Renal pelvis (tissue), 12 donors: ENCODE measurements at places on chromosomes 6 and 20. TPM values are rescaled to one million over a fixed set of nuclear protein-coding genes. Genes with fewer than 3 reads are reported as not detected.
A peak's percentile ranks its signal among the peaks of the same experiment; 100 is the strongest.

GRCh38 chr6:42569102-42570028 is 5.5 kb downstream of the UBR2 start:
- no peak for DNase-seq

- DNase-seq = no peak
These were observed 301.8 kb downstream of the TBC1D7 start for GRCh38 chr6:13026557-13026956.

C6orf89 gene
- 46.4 TPM for polyA plus RNA-seq

HRH3 gene
- polyA plus RNA-seq = 0.11 TPM

DNA sequence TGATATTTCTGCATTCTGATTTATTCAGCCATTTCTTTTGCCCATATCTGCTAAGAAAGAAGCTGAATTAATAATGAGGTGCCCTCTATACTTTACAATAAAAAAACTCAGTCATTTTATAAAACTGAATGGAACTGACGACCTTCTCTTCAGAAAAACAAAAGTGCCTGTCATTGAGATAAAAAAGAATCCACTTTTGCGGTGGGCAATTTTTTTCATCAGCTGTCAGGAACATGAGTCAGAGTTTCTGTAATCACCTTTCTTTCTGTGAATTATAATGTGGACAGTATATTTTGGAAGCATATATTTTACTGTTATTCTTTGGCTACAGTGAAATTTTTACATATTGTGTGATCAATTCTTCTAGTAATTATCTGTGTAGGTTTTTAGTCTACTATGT is 33.4 kb downstream of the IL20RA start:
- DNase-seq = no peak

- no peak for DNase-seq
These were observed 301.4 kb downstream of the LAMA2 start for GRCh38 chr6:129184324-129184723.

LINC00237 gene
- polyA plus RNA-seq = not detected

DNA sequence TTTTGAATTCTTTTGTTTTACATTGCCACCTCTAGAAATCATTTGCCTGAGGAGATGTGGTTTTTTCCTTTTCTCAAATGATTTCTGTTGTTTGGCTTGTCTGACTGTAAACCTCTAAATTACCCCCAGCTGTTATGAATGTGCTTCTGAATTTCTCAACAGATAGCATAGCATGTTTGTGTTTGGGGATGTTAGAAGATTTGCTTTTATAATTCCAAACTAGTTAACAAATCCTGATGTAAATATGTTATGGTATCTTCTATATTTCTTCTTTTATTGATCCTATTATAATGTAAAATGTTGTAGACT is 31.6 kb upstream of the EZR start:
- DNase-seq = no peak

DNA sequence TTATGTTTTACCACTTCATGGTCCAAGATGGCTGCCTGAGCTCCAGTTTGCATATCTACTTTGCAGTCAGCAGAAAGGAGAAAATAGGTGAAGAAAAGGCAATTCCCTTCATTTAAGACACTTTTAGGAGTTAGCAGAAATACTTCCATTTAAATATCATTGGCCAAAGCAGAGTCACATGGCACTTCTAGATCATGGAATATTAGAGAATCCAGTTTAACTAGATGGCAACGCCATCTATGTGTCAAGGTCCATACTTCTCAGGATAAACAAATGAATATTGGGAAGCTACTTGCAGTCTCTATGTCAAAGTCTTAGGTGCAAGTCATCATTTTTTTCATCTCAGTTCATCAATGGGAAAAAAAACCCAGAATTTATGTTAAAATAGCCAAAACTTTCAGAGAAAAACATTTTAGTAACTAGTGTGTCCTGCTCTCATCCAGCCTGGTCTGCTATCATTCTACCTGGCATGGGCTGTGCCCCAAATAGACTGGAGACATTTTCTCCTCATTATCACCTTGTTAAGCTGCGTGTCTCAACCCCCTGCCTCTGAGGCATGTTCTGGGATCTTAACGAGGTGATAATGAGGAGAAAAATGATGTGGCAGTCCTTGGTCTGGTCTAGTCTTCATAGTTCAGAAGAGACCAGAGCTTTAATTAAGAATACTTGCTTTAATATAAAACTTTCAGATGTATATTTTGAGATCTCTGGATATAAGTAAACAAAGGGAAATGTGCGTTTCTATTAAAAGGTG is 227.3 kb downstream of the TBX18 start:
- DNase-seq = no peak

ID4 gene
- polyA plus RNA-seq = 133 TPM

DNA sequence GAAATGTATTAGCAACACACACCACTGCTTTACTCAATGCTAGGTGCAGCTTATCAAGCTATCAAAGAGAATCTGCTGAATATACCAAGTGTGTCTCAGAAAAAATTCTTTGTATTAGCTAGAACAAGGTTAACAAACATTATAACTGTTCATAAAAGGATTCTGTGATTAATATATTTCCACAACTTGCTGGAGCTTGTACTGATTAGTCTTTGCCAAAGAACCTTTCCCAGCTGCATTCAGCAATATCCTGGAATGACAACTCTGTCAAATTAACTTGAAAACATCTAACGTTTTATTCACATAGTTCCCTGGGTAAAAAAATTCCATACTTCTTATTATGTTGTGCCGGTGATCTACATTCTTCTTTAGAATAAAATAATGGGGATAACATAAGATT is 252.7 kb downstream of the FOXC1 start:
- DNase-seq = no peak

TCF21 gene
- polyA plus RNA-seq = 237 TPM

- DNase-seq = peak; percentile 38
These were observed at the start of gene PLAGL1 for GRCh38 chr6:144008120-144008811. Gene PLAGL1 (minus strand): TSS chr6:144008259. CDS start chr6:143948136, 60,123 bp downstream.

- no peak for DNase-seq
These were observed 224.9 kb downstream of the PHACTR1 start for GRCh38 chr6:12941422-12941821.

- no peak for DNase-seq
These were observed 10.6 kb upstream of the IL17F start for GRCh38 chr6:52254731-52255378.

DNA sequence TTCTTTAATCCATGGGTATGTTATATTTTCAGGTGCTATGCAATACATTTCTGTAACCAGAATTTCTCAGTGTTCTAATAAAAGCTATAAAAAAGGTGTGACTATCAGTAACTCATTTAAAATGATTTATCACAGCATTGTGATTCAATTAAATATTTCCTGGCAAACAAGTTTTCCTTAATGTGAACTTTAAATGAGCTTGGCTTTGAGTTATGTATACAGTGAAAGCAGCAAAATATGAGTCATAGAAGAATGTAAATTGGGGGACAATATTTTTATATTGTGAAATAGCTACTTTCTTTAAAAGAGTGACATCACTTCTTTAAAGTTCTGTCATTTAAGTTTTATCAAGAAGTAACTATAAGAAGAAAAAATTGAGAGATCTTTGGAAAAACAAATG is 484.9 kb upstream of the MAN1A1 start:
- DNase-seq = no peak

GRCh38 chr6:8084586-8084985 is 17.8 kb downstream of the EEF1E1 start:
- DNase-seq = no peak

DNA sequence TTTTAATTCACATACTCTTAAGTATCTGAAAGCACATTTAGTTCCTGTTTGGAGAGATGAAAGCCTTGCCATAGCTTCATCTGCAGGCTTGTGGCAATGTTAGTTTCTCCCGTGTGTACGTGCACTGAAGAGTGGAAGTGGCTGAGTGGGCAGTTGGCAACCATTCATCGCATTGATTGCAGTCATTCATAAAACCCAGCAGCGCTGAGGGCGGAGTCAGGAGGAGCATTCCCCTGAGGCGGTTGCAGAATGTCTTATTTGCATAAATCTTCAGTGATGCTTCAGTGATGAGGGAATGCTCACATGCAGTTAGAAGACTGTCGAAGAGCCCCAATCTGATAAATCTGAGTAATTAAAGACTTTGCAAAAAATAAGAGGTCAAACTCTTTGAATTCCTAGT is 79.1 kb downstream of the RIMS1 start:
- no peak for DNase-seq

DNA sequence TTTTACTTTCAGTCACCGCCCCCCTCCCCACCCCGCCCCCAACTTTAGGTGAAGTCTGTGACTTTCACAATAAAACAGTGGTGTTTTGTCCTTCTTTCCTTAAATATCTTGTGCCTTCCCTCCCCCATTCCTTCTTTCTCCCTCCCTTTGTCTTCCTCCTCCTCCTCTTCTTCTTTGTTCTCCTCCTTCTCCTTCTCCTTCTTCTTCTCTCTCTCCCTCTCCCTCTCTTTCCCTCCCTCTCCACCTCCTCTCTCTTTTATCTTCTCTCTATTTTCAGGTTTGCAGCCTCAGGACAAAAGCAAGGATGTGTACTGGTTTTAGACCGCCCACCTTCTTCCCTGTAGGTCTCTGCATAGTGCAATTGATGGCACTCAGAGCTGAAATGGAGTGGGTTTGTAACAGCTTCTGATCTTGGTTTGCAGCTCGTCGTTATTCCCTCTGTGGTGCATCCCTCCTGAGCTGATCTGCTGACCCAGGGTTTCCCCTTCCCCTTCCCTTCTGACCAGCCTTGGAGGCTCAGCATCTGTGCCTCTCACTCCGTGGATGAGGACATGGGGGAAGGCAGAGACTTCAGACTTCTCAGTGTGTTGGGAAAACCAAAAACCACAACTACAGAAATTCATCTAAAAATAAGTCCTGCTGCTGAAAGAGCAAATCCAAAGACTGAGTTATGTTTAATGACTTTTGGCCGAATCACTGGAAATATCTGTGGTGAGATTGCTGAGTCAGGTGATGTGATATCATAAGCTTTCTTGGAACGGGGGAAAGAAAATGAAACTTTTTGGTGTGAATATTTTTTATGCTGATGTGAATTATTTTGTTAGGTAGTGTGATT is 6.9 kb downstream of the VGLL2 start:
- DNase-seq = no peak

- DNase-seq = peak; percentile 10
These were observed 1.6 kb downstream of the SRSF6 start for GRCh38 chr20:43459022-43459942.

CD109 gene
- polyA plus RNA-seq = 12.5 TPM

MOXD1 gene
- 168 TPM for polyA plus RNA-seq

PROKR2 gene
- not detected for polyA plus RNA-seq

DNA sequence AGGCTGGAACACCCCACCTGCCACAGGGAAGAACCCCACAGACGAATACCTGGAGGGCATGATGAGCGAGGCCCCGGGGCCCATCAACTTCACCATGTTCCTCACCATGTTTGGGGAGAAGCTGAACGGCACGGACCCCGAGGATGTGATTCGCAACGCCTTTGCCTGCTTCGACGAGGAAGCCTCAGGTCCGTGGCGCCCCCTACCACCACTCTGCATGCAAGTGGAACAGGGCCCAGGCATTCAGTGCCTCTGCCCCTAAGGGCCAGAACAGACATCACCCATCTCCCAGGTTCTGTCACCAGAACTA is 6.6 kb downstream of the MYL9 start:
- DNase-seq = no peak

DNA sequence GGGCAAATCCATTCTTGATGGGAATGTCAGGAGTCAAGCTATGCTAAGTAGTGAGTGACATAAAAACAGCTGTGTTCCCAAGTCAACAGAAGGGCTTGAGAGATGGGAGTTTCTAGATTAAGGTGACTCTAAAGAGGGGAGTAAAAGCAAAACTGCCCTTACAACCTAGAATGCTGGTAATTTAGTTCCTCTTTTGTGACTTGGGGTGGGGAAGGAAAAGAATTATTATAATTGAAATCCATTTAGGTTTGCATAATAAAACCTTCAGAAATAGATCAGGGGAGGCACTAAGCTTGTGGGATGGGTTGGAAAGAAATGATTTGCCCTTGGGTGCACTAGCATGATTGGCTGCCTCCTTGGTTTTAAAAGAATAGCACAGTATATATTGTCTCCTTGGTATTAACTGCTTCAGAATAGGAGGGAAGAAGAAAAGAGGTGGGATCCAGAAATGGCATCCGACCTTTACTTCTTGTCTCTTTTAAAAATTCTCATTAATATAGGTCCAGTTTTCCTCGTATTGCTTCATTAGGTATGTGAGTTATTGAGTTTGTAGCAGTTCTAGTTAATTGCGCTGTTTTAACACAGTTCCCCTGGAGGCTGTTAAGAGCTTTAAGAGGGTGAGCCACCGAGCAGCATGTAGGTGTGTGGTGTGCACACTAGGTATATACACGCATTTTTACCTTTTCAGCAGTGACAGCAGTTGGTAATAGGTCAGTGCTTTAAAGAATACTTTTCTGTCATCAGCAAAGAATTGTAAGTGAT is 95.3 kb upstream of the VSTM2L start:
- no peak for DNase-seq

- no peak for DNase-seq
These were observed 169.2 kb downstream of the OR2B2 start for GRCh38 chr6:27742833-27743573.

- DNase-seq = no peak
These were observed 237.1 kb downstream of the UST start for GRCh38 chr6:148983966-148984365.

LY6G6D gene
- polyA plus RNA-seq = not detected

- DNase-seq = no peak
These were observed 66.6 kb downstream of the TNFAIP3 start for GRCh38 chr6:137933696-137934095.

GRCh38 chr6:142881290-142881689 is 63.7 kb downstream of the HIVEP2 start:
- DNase-seq = no peak

DNA sequence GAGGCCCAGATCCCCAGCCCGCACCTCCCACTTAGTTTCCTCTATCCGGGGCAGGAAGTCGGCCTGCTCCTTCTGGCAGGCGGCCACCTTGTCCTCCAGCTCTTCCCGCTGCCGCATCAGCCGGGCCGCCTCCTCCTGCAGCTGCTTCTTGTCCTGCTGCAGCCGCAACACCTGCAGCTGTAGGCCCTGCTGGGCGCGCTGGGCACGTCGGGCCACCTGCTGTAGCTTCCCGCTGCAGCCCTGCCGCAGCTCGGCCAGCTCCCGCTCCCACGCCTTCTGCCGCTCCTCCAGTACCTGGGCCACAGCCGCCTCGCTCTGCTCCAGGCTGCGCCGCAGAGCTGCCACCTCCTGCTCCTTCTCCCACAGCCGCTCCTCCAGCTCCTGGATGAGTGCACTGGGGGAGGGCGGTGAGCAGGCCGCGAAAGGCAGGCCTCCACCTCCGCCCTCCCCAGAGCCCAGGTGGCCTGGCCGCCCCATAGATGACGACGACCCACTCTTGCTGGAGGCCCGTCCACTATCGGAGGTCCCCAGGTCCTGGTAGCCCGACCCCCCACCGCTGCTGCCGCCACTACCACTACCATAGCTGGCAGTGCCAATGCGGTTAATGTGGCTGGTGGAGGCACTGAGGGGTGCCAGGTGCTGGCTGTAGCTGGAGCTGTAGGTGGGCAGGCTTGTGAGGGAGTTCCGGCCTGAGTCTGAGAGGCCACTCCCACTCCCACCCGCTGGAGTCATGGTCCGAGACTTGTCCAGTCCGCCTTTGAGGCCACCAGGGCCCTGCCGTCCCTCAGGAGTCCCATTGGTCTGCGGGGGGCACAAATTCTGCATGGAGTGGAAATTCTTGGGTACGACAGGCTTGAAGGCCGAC is 6.0 kb upstream of the FASTKD5 start:
- DNase-seq = no peak

NRM gene
- 43.5 TPM for polyA plus RNA-seq

- DNase-seq = no peak
These were observed 1.8 kb upstream of the FBXO30 start for GRCh38 chr6:145816392-145816791.
